Fibroblast of pulmonary artery (primary cell): ENCODE measurements at places on chromosomes 2 and 18.

DNA sequence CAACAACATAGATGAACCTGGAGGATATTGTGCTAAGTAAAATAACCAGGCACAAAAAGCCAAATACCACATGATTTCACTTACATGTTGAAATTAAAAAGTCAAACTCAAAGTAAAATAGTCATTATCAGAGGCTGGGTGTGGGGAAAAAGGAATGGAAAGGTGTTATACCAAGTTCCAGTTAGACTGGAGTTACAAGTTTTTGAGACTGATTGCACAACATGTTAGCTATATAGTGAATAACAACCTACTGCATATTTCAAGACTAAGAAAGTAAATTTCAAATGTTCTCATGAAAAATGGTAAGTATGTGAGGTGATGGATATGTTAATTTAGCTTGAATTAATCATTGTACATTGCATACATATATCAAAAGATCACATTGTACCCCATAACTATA is 116.8 kb upstream of the HNMT start:
- DNase-seq, result no peak

DNA sequence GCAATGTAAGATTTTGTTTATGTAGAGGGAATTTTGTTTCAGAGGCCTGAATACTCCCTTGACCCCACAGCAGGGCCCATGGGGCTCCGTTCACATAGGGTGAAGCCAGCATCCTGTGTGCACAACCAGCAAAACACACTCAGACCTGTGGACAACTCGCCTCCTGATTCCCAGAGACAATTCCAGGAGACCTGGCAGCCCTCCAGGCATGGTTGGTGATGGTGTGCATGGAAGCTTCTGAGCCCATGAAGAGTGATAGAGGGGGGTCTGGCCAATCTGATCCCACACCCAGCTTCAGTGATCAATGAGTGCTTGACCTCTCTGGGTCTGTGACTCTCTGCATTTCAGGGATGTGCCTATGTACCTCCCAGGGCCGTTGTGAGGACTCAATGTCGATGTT is 91.0 kb upstream of the RAB6C start:
- DNase-seq, result no peak

DNA sequence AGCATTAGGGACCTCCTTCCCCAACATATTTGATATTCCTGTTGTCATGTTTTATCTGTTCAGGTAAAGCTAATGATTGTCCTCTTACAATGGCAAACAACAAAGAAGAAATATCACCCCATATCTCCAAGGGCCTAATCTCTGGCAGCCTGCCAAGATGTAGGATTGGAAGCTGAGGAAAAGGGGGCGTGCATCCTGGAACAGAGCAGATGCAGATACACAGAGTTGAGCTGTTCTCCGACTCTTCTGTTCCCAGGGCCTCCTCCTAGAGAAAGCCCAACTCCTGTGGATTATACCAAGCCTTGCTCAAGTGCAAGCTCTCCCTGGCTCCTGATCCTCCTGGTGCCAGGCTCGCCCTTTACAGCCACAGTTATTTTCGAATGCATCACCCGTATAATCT is 35.2 kb upstream of the CD207 start:
- DNase-seq, result no peak

DNA sequence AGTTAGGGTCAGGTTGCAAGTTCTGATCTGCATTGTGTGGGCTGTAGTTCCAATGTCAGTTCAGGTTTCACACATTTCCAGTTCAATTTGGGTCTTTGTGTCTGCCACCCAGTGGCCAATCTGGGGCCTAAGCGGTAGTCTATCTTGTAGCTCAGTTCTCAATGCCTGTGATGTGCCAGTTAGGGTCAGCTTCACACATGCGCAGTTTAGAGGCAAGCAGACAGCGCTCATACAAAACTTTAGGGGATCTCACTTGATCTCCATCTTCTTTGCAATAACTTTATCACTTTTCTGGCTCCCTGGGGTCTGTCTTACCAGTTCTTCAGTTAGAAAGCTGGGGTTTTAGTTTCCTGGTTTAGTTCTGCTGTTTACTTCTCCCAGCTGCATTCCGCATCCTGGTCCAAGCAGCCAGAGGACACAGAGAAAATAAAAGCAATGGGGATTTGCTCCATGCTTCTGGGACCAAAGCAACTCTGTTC is 11.0 kb upstream of the ZNF24 start:
- peak; percentile 90 for DNase-seq

DNA sequence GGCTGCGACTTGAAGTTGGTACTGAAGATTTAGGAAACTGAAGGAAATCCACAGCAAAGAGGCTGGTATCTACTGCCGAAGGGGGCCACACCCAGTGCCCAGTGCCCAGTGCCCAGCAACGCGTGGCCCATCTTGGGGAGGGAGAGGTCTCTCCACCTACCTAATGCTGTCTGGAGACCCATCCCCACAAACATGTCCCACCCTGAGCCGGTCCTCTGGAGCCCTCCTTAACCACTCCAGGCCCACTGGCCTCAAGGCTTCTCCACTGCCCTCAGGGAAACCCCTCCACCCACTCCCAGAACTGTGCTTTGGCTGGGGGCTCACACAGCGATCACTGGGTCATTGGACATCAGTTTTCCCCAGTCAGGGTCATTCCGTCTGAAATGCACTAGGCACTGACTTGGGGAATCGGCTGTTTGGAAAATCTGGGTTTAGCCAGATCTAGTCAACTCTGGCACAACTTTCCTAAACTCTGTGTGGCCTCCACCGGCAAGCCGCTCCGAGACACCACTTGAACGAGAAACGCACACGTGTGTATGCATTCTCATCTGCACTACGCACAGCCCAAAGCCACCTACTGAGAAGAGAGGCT is 20.1 kb downstream of the GPR55 start:
- DNase-seq, result no peak

DNA sequence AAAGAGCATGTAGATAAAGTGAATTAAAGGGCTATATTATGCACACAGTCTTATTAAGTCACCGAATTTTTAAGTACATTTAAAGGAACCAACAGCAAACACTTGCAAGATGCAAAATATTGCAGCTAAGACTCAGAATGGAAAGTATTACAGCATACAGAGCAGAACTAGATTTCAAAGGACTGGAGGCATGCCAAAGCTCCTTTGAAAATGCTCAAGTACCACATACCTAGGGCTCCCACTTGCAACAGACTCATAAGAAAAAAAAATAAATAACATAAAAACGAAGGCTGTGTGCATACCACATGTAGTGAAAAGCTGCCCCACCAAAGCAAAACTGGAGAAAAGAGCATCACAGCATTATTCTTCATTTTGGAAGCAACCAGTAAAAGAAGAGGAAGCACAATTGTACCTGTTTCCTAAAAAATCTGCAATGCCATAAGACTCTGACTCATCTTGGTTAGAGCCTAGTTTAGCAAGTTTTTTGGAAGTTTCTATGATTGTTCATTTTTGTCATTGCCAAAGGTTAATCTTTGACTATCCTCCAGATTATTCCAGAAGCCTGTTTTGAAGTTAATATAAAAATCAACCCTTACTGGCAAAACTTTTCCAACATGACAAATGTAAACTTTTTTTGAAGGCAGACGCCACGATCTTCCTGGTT is 306.0 kb upstream of the COL3A1 start:
- peak; percentile 94 for DNase-seq

DNA sequence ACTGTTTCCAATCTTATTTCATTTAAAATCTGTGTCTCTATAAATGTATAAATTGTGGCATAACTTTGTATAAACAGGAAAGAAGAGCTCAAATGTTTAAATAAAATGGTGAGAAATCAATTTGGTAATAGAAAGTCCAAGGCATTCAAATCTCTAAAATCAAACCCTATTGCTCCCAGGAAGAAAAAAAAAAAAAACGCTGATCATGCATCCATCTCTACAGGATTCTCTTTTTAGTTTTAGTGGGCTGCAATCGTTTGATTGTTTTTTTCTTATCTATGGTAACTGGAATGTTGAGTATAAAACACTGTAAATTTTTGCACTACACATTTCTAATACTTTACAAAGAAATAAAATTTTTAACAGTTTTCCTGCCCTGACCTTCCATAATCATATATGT is 75.6 kb downstream of the NCKAP1 start:
- no peak for DNase-seq

DNA sequence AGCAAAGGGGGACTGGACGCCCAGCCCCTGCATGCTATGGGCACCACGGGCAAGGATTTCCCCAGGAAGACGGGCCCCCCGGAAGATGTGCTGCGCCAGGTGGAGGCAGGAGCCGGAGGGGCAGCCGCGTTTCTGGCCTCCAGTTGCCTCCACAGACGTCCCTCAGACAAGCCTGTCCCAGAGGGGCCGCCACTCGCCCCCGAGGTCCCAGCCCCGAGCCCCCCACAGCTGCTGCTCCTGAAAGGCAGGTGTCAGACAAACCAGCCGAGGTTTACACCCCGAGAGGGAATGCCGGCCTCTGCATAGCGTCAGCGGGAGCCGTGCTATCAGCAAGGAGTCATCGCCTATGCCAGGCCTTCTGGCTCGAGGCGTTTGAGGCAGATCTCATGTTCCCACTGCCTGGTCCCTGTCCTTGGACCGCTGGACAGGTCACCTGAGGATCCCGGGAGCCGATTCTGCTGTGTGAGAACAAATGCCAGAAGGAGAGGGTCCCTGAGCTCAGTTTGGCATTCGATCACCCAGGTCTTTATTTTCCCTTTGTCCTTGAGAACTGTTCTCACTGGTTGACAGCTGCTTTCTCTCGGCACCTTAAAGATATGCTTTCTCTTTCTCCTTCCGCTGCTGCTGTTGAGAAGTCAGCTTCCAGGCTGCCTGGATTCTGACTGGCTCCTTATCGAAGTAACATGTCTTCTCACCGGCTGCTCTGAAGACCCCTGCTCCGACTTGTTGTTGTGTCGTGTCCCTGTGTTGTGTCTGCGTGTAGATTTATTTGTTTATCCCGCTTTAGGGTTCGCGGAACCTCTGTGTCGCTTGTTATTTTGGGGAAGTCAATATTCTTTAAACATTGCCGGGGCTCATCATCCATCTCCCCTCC is 20.6 kb downstream of the CROCC2 start:
- DNase-seq, result peak; percentile 39

- DNase-seq, result no peak
These were observed 142.2 kb downstream of the RAPGEF4 start for GRCh38 chr2:172877826-172878225.
